Omental fat pad (tissue), 4 donors: ENCODE measurements at places on chromosomes 11 and 22.

GRCh38 chr11:9516113-9516512 is 55.3 kb downstream of the ZNF143 start:
- DNase-seq, result no peak

- peak; percentile 68 for DNase-seq
Measured at GRCh38 chr11:68751331-68751856, at the start of gene TESMIN. TSS of gene TESMIN (minus strand) at chr11:68751520. CDS start at chr11:68750660, 860 bp downstream.

- no peak for DNase-seq
Measured at GRCh38 chr11:103480421-103480820, 371.2 kb downstream of the DYNC2H1 start.

DNA sequence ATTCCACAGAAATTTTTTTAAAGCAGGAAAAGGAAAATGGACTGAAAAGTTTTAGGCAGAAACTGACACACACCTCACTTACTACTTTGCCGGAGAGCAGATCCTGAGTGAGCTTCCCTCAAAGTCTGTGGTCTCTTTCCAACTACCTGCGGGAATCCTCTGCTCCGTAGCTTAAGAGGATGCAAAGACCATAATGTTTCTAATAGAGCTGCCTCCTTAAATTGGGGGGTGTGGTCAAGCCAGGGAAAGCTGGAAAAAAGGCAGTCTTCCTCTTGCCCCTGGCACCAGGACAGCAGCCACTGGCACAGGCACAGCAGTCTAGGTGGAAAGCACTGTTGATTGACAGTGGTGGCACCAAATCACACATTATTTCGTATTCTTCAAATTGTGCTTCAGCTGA is at the start of gene ETS1:
TSS of gene ETS1 (minus strand) at position 144 of the 400 bp plus-strand sequence. CDS start 14,428 bp downstream, outside the sequence.
- DNase-seq, result no peak

DNA sequence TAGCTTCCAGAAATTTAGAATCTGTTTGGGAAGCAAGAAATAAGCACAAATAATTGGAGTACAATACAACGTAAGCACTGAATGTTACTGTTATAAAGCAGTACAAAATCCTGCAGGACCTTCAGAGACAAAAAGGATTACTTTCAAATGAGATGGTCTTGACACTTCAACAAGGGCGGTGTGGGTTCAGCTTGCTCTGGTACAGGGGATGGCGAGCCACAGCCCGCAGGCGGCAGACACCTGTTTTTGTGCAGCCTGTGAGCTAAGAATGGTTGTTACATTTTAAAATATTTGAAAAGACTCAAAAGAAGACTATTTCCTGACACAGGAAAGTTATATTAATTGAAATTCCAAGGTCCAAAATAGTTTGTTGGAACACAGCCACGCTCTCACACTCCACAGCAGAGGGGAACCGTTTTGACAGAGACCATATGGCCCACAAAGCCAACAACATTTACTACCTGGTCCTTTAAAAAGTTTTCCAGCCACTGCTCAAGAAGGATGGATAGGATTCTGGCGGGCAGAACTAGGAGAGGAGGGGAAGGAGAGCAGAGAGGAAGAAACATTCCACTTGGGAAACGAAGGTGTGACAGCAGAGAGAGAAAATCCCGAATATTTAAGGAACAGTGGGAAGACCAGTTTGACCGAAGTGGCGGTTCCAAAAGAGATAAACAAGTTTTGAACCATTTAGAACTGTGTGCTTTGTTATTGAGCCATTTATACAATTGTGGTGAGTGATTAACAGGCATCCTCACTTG is 6.3 kb downstream of the PRDM10 start:
- no peak for DNase-seq

- DNase-seq, result no peak
Measured at GRCh38 chr11:34754171-34754823, 133.4 kb downstream of the EHF start.
